ENCODE measurements at places on chromosomes 1 and 21.

GRCh38 chr1:196608390-196609369 lies at the start of gene KCNT2:
TSS of gene KCNT2 (minus strand) at chr1:196608440. CDS start at chr1:196608309, 131 bp downstream.
- no peak for DNase-seq

DNA sequence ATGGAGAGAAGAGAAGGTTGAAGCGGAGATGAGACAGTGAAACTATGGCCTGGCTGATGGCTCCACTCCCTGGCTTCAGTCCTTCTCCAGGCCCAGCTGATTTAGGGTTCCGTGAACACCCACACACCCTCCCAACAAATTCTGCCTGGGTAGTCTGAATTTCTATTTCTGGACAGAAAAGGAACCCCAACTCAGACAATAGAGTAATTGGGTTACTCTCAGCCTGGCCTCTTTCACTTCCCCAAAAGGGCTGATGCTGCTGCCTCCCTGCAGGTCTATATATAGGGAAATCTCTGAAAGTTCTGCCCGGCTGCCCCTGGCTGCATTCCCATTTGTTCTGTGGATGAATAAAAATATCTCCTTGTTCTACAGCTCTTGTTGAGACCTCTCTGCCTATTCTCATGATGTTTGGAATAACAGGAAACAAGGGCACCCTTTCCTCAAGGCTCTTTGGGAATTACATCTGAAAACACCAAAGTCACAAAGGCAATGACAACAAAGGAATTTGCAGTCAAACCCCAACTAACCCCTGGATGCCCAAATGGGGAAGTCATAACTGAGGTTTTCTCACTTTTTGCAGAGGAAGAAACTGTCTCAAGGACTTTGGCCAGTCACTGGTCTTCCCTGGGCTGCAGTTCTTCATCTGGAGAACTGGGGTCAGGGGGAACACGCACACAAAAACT lies 11.4 kb upstream of the ZSCAN20 start:
- no peak for DNase-seq

GRCh38 chr1:182766050-182766449 lies 23.5 kb upstream of the NPL start:
- no peak for DNase-seq

DNA sequence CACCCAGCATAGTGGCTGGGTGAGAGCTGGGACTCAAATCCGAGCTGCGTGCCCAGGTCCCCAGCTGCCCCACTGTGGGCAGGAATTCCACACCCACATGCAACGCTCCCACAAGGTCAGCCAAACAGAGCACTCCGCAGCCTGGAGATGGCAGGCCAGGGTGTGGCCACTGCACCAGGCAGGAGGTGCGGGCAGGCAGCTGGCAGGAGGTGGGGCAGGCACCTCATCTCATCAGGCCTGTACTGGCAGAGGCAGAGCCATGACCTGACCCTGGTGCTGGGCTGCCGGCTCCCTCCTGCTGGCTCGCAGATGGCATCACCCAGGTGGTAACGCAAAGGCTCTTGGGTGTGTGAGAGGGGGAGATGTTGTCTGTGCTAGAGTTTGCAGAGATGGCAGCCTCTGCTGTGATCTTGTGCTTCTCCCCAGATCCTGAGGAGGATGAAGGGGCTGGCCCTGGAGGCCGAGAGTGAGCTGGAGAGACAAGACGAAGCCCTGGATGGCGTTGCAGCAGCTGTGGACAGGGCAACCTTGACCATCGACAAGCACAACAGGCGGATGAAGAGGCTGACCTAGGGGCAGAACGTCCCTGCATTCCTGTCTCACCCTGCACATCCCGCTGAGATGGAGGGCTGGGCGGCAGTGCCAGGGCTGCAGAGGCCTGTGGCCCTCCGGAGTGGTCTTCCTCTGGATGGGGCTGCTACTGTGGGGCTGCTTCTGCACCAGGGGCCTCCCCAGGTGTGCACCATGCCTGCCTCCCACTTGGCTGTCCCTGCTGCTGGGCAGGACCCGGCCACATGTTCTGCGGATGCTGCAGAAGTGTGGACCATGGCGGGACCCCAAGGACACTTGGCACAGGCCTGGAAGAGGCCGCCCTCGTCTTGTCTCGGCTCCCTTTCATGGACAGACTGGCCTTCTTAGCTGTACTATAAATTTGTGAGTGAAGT lies 35.1 kb upstream of the PRSS38 start:
- no peak for DNase-seq

DNA sequence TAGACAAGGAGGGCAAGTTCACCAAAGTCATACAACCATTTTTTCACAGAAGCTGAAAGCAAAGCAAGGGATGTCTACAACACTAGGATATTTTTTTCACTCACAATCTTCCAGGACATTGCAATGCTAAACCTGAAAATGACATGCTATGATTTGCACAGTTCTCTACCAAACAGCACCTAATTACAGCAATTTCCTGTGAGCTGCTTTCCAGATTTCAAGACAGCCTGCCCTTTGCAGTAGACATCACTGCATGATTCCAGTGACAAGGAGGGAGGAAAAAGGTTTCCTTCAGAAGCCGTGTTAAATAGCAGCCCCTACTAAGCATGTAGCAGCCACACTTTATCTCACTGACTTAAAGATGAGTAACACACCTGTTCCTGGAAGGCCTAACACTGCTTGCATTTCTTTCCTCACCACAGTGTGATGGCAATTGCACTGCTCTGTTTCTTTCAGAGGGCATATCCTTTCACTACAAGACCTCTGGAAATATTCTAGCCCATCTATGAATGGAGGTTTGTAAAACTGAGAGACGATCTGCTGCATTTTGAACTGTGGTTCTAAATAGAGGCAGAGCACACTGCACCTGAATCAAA lies 97.1 kb downstream of the DUSP10 start:
- no peak for DNase-seq

DNA sequence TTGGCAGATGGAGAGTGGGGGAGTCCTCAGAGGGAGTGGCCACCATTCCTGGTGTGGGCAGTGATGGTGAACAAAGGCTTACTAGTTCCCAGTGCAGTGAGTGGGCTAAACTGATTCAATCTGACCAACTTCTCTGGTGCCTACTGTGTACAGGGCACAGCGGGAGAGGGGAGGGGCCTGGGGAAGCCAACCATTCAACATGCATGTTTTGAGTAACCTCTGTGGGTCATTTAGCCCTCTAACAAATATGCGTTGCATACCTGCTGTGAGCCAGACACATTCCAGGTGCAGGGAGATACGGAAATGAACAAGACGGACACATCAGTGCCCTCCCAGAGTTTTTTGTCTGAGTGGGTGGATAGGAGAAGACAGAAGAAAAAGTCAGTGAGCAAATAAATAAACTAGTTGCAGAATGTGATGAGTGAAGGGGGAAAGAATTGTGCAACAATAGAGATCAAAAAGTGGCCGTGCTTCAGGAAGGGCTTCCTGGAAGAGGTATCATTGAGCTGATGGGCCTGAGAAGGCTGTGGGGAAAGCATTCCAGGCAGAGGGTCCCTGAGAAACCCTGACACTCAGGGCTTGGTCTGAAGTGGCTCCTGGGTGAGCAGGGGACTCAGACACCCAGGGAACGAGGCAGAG lies 78.8 kb downstream of the EPHB2 start:
- no peak for DNase-seq

Measured in stimulated activated CD4-positive, alpha-beta T cell treated with anti-CD3 and anti-CD28 coated beads, Interleukin-2, amount 100 ng/mL, for 24 hours (primary cell).